ENCODE measurements at places on chromosomes 1 and 21. TPM values are rescaled to one million over a fixed set of nuclear protein-coding genes. Genes with fewer than 3 reads are reported as not detected.

DNA sequence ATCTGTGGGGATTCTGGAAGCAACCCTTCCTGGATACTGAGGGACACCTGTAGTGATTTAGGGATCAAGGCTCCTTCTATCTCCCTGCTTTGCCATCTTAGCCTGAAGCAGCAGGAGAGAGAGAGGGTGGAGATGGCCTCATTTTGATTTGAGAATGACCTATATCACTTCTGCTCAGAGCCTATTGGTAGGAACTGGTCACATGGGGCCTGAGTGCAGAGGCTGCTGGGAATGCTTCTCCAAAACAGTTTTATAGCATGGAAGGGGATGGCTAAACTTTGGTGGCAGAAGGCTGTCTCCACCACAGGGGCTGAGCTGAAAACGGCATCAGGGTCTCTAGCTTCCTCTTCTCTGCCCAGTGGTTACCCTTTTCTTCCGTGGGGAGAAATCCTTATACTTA lies 105.8 kb downstream of the TBX19 start:
- no peak for DNase-seq

- DNase-seq: no peak
Observed at GRCh38 chr1:200364831-200365230, 45.0 kb downstream of the ZNF281 start.

DNA sequence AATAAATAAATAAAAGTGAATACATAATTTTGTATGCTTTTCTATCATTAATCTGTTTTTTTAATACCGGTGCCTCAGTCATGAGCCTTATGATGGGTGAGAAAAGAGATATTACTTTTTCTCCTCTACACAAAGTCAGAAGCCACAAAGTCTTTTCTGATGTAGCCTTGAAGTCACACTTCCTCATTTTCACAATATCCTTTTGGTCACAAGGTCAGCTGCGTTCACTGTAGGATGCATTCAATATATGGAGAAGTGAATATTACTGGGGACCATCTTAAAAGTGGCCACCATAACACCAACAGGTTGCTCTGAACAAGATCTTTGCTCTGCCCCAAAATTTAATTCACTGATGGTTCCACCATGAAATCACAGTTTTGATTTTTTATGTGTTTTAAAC lies 83.3 kb upstream of the TNR start:
- no peak for DNase-seq

GRCh38 chr1:198726455-198726854 lies 87.6 kb downstream of the PTPRC start:
- DNase-seq: no peak

DNA sequence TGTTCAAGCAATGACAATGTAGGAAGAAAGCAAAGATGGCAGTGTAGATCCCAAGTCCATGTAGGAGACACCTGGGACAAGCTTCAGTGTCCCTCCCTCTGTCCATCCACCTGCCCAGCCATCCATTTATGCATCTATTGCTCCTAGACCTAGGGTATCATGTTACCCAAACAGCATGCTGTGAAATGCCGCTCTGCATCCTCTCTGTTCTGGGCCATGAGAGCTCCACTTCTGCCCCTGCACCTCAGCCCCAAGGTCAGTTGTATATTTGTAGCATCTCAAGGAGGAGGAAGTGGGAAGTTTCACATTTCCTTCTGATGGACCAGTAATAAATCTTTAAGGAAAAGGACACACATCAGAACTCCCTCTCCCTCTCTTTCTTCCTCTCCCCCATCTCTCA lies 27.9 kb upstream of the TSPEAR start:
- no peak for DNase-seq

DNA sequence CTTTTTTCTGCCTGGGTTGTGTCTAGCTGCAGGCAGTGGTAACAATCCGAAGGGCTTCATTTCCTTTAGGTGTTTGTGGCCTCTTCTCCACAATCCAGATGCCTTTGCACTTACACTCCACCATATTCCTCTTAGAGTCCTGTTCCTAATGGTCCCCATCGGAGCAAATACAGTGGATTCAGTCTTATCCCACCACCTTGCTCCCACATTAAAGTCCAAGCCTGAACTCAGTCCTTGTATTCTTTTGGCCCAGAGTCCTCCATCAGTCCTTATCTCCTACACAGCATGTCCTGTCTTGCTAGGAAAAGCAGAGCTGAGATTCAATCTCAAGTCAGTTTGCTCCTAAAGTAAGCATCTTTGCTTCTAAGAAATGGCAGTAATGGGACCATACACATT lies 8.8 kb downstream of the CYP2J2 start:
- no peak for DNase-seq

GRCh38 chr1:154765970-154766369 lies 104.1 kb downstream of the KCNN3 start:
- DNase-seq: peak; percentile 38

GRCh38 chr1:44798481-44799365 lies 1.5 kb upstream of the PLK3 start:
- DNase-seq: no peak

DNA sequence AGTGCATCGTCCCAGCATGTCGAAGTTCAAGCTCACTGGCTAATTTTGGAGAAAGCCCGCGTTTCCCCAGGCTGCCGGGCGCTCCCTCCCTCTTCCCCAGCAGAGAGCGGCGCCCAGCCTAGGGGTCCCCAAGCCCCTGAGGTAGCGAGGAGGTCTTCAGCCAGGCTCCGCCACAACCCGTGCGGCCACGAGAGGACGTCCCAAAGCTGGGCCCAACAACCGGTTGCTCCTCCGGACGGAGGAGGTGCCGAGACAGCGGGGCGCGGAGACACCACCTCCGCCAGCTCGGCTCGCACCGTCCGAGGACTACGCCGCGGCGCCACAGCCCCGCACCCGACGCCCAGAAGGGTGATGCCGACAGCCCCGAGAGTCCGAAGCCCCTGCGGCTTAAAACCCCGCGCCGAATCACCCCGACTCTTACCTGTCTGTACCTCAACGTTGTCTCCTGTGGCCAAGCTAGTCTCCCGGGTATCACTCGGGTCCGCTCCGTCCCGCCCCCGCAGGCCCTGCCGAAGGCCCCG lies at the start of gene DENND2C:
Gene DENND2C (minus strand): TSS at position 488 of the 521 bp plus-strand sequence. CDS start 44,065 bp downstream, outside the sequence.
- DNase-seq: no peak

- DNase-seq: no peak
Observed at GRCh38 chr1:40818264-40818961, 34.8 kb downstream of the KCNQ4 start.

DNA sequence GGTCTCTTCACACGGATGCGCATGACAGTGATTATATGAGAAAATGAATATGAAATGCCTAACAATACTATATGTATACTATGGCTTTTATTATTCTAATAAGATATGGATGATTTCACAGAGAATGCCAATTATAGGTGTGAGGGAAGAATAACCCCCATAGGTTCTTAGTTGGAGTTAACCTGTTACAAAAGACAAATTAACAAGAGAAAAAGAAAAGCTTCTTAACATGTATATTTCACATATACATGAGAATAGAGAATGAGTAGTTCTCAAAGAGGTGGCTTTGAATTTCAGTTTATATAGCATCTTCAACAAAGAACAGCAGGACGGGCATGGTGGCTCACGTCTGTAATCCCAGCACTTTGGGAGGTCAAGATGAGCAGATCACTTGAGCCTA lies 24.0 kb upstream of the DMRTB1 start:
- DNase-seq: no peak

HIVEP3 gene
- 0.11 TPM for total RNA-seq
